ENCODE measurements at places on chromosomes 5 and 9.

DNA sequence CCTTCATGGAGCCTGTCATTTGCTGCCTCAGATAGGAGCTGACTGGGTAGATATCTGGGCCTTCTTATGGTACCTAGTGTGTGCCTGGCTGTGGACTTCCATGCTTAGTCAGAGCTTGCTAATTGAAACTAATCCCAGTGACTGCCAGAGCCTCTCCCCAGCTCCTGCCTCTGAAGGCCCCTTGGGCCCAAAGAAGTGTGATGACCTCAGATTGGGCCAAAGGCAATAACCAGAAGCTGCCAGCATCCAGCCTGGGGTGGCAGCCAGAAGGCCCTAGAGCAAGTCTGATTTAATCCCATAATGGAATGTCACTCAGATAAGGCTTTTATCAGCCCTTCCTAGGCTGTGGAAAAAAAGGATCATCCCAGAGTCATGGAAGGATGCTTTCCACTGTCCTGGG lies 17.1 kb upstream of the CDC23 start:
- no peak for DNase-seq

GRCh38 chr9:83012922-83013838 lies 49.8 kb downstream of the RASEF start:
- no peak for DNase-seq

- no peak for DNase-seq
These were observed 87.6 kb downstream of the FBXO38 start for GRCh38 chr5:148471379-148471778.

DNA sequence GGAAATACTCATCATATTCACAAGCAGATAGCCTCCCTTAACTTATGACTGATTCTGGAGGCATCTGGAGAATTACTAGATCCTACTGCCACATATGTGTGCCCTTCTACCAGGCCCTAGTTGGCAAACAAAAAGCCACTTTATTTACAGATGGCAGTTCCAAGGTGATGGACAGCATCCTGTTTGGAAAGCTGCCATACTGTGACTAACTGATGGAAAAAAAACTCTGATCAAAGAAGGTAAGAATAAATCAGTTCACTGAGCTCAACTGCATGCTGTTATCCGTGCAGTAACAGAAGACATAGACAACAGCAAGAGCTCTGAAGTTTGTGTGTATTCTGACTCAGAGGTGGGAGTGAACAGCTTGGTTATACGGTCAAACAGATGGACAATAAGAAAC lies 279.8 kb upstream of the POU5F2 start:
- DNase-seq, result no peak

- DNase-seq, result no peak
These were observed 91.8 kb upstream of the DAPK1 start for GRCh38 chr9:87405677-87406542.

DNA sequence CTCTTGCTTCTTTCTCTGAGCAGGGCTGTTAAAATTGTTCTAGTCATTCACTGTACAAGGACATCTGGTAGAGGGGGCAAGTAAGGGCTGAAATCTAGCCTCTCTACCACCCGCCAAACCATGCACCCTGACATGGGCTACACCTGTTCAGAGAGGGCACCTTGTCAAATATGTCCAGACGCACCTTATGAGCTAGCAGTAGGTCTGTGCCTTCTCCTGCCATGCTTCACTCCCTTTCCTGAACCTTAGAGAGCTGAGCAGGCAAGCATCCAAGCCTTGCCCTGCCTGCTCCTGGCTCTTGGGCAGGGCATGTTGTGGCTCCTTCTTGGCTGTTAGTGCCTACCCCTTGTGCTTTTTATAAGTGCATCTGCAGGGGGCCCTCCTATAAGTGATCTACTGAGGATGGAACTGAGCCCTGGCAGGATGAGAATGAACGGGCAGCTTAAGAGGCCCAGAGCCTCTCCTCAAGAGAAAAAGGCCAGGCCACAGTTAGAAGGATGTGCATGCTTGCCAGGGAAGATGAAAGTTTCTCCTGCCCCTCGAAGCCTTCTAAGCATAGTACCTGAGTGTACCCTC lies 3.8 kb upstream of the NEUROG1 start:
- no peak for DNase-seq

GRCh38 chr5:154193283-154193682 lies 2.8 kb downstream of the GALNT10 start:
- DNase-seq, result no peak

DNA sequence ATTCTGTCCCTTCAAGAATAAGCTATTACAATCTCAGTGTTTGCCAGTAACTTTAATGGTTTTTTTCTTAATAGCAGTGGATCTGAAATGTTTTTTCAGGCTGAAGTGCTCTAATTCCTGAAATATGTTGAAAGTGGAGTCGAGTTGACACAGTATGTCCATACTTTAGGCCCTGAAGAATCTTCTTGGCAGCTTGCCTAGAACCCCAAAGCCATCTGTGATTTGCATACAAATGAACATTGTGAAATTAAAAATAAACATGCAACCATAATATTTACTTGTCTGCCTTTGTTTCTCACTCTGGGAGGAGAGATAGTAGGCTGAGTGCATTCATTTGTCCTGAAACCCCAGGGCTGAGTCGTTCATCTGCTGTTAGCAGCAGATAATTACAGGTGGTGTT lies 152.7 kb downstream of the ADCY2 start:
- no peak for DNase-seq

- no peak for DNase-seq
These were observed 1.5 kb downstream of the CDC42SE2 start for GRCh38 chr5:131265311-131265803.

DNA sequence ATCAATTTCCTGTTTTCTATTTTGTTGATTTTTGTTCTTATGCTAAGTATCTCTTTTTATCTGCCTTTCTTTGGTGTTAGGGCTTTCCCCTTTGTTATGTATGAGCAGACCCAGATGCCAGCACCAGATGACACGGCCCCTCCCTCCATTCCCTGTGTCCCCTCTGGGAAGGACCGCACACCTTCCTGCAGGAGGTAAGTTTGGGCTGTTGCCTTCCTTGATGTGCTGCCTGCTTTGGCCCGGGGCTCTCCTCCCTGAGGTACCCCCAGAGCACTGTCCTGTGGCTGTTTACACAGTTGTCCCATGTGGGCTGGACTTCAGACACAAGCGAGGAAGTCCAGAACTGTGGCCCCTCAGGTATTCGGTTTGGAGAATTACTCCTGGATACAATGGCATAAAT lies 343.8 kb upstream of the IRX1 start:
- no peak for DNase-seq

- no peak for DNase-seq
These were observed 644 bp downstream of the TSC1 start for GRCh38 chr9:132943651-132944293.

- DNase-seq, result no peak
These were observed 71.4 kb upstream of the COL5A1 start for GRCh38 chr9:134570151-134570621.

GRCh38 chr9:83959061-83959460 lies 21.0 kb downstream of the HNRNPK start:
- DNase-seq, result peak; percentile 67

DNA sequence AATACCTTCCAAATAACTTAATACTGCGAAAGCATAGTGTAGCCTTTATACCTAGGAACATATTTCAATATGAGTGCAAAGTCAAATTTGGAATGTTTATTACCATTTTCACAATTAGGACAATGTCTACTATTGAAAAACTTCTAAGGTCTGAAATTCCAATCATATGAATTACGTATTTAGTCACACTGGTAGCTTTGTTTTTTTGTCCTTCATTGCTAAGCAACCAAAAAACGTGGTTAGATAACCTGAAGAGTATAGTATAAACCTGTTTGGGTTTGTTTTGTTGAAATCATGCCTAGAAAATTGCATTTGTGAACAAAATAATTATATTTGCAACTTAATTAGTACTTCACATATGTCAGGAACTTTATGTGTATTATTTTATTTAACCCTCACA lies 134.2 kb downstream of the FBXO4 start:
- DNase-seq, result no peak
